CD8-positive, alpha-beta memory T cell (primary cell): ENCODE measurements at places on chromosomes 7 and 10. TPM values are rescaled to one million over a fixed set of nuclear protein-coding genes. Genes with fewer than 3 reads are reported as not detected.

- no peak for DNase-seq
Measured at GRCh38 chr10:61978965-61979364, 77.5 kb downstream of the ARID5B start.

DNA sequence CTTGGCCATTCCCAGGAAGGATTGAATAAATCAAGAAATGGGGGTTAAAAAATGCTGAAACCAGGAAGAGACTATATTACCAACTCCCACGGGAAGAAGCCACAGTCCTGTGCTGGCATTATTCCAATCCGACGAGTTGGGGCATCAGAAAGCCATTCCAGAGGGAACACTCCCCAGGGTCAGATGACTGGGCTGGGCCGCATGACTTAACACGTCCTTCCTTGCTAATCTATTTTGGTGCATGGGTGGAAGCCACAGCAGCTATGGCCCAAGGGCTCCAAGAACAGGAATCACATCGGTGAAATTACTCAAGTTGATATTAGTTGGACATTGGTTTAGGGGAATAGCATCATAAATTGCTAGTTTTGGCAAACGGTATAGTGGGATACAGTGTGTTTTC lies 592.9 kb upstream of the NRP1 start:
- no peak for DNase-seq

DNA sequence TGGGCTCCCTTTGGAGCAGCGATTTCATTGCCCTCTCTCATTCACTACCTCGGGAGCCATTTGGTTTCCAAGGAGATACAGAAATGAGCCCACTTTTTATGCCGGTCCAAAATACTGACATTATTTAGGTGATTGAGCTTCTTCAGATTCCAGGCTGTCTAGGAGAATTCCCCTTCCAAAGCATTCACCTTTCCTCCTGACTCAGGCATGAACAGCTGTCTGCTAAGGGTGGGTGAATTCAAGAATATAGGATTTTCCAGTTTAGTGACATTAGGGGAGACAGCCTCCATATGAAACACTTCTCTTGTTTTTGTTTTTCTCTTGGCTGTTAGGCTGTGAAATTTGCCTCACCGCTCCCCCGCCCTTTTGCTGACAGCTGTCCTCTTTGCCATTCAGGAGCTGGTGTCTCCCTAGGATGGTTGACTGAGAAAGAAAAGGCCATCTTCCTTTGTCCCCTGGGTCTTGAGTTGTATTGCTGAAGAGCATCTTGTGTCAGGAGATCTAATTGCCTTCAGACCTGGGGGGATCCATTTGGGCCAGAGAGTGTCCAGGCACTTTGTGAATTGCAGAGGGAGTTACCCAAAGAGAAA lies 56.7 kb downstream of the LRRC4 start:
- no peak for DNase-seq

DNA sequence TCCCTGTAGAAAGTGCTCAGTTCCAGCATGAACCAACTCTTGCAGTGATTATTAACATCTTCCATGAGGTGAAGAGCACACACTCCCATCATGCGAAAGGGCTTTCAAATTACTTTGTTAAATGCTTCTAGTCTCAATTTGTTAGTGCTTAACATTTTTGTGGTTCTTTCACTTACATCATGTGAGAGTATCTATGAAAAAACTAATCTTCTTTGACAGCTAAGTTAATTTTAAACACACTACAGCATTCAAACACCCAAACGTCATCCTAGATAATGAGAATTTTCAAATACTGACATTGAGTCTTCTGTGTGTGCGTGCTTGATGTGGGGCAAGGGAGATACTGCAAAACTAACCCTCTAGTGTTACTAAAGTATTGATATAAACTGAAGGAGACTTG lies 84.8 kb downstream of the ETV1 start:
- no peak for DNase-seq

DNA sequence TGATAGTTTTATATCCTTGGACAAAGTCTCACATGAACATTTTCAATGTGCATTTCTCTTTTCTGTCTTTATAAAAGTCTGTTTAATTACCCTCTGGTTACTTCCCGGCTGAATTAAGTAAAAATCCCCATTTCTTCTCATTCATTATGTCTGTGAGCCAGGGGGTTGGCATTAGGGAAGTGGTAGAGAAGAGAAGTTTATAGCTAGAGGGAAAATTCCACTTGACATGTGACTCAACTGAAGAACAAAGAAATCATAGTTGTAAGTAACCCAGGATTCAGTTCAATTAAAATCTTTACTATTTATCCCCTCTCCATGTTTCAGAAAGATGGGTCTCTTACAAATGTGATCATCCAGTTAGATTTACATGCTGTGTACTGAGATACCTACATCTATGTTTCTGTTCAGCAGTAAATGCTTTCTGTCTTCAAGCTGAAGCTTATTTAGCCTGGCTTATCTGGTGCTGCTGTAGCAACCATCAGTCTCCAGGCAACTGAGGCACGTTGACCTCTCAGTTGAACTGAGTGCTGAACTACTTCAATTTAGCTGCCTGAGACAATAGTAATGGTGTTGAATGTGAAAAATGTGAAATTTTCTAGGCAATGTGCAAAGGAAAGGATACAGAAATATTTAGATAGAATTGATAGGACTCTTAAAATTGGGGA lies 181.6 kb downstream of the MLLT10 start:
- no peak for DNase-seq

DNA sequence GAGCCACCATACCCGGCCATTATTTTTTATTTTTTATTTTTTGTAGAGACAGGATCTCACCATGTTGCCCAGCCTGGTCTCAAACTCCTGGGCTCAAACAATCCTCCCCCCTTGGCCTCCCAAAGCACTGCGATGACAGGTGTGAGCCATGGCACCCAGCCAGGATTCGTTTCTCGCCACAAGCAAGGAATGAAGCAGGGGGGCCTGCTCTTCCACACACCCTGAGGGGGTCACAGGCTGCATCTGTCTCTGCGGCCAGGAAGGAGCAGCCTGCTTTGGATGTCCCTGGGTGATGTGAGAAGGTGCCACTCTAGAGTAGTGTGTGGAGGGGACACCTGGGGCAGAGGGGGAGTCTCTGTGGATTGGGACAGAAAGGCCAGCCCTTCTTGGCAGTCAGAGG lies 61.3 kb upstream of the TNRC18 start:
- DNase-seq, result no peak

DNA sequence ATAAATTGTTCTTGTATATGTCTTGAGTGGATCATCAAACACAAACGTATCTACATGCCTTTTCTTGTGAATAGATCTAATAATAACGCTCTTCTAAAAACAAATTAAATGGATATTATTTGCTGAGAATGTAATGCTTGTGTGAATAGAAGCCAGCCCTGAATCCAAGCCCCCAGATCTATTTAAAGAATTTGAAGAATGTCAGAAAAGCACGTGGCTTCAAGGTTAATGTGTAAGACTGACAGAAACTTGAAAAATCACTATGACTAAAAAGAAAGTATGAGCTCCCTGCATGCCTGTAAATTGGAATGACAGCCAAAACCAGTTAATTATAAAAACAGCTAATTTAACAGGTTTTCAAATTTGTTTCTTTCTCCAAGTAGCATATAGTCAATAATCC lies 43.2 kb upstream of the ATRNL1 start:
- no peak for DNase-seq

GRCh38 chr10:35040760-35041501 lies 49.2 kb downstream of the CUL2 start:
- DNase-seq, result no peak

DNA sequence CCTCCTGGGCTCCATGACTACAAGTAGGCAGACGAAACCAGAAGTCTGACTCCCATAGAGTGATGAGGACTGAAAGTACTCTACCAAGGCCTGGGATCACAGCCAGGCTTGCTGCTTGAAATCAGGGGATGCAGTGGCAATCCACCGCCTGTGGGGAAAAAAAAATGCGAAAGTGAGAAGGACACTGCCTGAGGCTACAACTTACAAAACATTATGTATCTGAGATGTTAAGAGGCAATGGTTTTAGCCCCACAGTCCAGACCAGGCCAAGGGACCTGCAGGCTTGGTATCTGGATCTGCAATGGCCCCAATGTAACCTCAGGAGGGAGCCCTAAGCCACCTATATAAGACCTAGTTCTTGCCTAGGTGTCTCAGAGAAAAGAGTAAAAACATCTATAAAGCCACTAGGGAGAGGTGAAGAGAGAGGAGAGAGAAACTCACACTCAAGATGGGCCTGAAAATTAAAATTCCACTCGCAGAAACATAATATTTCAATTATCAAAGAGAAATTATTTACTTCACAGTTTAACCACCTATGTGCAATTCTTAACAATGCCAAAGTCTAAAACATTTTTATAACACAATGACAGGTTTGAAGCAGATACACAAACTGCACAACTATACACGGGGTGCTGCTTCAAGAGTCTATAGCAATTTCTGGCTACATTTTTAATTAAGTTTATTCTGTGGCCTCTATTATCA lies 13.9 kb downstream of the DNAJC1 start:
- DNase-seq, result peak; percentile 50

DNA sequence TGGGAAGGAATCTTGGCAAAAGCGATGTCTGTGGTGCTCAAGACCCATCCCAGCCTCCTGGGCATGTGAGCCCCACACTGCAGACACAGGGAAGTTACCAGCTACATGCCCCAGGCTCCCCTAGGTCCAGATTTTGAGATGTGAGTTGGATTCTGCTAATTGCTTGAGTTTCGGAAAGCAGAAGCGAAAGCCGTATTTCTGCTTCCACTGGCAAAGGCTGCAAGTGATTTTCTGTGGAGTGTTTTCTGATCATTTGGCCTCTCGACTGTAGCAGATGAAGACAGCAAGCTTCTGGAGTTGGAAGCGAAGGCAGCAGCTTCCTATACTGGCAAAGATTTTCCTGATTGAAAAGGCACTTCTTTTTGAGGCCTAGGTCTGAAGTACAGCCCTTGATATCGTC lies 29.6 kb downstream of the ANKRD16 start:
- DNase-seq, result no peak

DNA sequence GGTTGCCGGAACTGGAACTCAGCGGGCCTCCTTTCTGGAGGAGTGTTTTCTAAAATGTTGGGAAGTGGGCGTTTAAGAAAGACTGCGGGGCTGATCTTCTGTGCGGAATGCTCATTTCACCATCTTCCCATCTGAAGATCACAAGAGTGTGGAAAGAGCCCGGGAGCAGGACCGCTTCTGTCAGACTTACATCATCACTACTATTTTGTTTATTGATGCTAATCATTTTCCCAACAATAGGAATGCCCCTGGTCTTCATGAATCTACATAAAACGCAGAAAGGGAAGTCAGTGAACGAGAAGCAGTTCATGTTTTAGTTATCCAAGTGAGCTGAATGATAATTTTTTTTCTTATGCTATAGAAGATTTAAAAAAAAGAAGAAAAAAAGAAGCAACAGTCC lies 447.8 kb upstream of the MKI67 start:
- no peak for DNase-seq

DNA sequence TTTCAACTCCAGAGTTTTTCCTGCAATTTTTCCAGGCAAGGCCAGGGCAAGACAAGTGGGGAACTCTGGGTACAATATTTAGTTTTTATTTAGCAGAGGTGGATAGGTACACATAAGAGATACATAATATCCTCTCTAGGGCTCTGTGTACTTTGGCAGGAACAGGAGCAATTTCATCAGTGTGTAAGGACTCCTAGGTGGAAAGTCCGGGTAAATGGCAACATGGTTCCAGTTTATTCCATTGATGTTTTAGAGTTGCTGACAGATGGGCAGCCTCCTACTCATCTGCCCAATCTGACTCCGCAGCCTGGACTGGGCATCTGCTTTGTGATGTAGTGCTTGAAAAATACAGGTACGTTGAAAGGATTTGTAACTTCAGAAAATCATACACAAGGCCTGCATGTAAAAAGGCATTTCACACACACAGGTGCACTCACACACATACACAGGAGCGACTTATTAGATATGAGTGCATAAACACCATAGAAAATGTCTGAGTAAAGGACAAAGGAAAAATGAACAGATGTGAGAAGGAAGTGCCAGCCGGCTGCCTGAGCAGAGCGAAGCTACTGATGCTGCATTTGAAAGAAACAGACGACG lies 5.7 kb downstream of the PON1 start:
- no peak for DNase-seq

GRCh38 chr10:132556994-132557441 lies 19.4 kb downstream of the INPP5A start:
- no peak for DNase-seq

DNA sequence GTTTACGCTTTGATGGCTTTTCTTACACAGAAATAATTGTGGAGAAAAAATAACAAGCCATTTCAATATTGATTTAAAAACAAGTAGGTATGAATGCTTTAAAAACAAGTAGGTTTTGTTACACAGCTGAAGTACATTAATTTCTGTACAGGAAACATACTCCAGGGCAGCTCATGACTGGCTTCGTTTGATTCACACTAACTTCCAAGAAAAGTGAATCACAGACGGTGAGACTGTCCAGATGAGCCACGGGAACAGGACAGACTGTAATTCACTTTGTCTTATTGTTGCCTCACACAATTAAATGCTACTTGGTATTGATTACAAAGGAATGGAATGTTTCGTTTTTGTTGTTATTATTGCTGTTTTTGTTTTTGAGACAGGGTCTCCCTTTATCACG lies 26.6 kb upstream of the SNX10 start:
- no peak for DNase-seq

DNA sequence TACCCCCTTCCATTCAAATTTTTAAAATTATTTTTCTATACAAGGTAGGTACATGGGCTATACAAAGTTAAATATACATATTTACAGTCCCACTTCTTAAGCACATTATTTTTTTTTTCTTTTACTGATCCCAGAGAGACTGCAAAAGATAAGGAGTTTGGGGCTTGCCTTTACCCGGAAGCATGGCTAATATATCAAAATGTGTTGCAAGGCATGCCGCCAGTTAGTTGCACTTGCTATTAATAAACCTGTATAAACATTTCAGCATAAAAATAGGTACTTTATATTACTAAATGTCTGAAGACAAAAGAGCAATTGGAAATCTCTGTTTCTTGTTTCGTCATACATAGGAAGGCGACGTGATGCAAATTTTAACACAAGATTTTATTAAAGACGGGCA lies 21.5 kb upstream of the PDLIM1 start:
- no peak for DNase-seq

SYT15 gene
- total RNA-seq, result 0.70 TPM

ATP6V0E2 gene
- 68.3 TPM for total RNA-seq

CUZD1 gene
- 1.8 TPM for total RNA-seq

HECW1 gene
- total RNA-seq, result not detected

HMX3 gene
- not detected for total RNA-seq
